NCI-H1105 (cell line): ENCODE measurements at places on chromosomes 16 and 17.

- DNase-seq, result no peak
Observed at GRCh38 chr17:78141437-78142118, 4.6 kb upstream of the C17orf99 start.

GRCh38 chr16:19485611-19486010 is 36.3 kb downstream of the GDE1 start:
- DNase-seq, result no peak

DNA sequence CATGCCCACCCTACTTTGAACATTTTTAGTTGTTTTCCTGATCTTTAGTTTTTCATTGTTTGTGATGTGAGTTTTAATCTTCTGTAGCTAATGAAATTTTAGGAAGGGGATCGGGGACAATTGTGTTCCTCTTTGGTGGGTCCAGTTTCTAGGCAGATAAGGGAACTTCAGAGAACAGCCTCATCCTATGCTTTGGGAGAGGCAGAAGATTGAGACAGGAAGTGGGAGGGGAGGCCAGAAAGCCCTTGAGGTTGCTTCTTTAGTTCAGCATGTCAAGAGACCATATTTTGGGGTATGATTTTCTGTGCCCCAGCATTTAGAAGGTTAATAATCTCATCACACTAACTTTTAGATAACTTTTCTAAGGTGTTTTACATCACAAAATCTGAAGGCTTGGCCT is 191.0 kb downstream of the TANC2 start:
- DNase-seq, result no peak

- no peak for DNase-seq
Observed at GRCh38 chr16:49469930-49470451, 96.4 kb downstream of the C16orf78 start.

GRCh38 chr17:20143740-20144139 is 134.6 kb downstream of the SPECC1 start:
- DNase-seq, result no peak

DNA sequence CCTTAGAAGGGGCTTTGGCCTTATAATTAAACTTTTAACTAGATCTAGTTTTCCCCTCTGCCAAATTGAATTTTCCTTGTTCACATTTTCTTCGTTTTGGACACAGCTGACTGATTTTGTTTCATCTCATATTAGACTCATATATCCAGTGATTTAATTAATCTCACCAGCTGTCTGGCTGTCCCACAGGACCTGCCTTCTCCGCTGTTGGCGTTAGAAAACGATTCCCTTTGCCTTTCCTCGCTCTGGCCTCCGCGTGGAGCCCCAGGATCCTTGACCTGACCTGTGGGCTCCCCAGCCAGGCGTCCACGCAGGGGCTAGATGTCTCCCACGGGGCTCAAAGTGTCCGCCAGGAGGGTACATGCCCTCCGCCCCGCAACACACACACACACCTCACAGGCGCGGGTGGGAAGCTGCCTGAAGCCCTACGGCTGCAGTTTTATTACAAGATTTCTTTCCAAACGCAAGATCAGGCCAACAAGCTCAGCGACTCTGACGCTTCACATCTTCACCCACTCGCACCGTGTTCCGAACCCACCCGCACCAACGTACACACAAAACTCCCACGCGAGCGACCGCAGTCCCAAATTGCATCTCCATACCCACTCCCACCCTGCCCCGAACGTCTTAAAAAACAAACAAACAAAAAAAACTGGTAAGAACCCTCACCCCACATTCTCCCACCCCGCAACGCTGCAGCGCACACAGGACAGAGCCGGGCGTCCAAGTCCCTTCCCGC is 1.1 kb downstream of the RPRML start:
- DNase-seq, result no peak

DNA sequence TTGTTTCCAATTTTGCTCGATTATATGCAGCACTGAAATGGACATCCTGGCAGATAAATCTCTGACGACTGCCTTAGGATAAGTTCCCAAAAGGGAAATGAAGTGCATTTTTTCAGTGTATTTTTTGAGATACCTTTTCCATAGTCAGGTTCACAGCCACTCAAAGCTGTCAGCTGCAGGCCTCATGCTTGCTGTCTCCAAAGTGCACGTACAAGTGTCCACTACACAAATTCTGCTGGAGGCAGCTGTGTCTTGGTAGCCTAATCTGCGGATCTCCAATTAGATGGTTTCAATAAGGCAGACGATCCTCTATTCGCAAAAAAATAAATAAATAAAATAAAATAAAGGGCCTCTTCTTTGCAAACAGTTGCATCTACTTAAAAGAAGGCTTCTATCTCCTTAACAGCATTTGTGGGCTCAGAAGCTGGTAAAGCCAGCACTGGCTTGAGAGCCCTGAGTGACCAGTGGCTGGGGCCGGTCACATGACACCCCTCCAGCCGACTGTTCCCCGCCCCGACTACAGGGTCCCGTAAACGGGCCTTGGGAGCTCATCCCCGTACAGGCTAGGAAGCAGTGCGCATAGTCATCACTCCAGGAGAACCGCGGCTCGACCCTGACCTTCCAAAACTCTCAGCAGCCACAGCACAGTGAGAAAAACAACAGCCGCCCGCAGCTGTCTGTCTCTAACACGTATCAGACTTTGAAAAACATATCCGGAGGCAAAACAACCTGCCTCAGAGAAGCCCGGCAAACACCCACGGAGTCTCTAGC is 18.8 kb downstream of the RPH3AL start:
- no peak for DNase-seq
